ENCODE measurements at places on chromosomes 2 and 18. TPM values are rescaled to one million over a fixed set of nuclear protein-coding genes. Genes with fewer than 3 reads are reported as not detected.

DNA sequence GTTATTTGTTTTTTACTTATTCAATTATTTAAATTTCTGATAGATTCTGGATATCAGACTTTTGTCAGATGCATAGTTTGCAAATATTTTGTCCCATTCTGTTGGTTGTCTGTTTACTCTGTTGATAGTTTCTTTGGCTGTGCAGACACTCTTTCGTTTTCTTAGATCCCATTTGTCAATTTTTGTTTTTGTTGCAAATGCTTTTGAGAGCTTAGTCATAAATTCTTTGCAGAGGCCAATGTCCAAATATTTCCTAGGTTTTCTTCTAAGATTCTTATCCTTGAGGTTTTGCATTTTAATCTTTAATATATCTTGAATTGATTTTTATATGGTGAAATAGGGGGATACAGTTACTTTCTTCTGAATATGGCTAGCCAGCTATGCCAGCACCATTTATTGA is 112.7 kb upstream of the SESTD1 start:
- peaks cover 16% of the 10 kb centered on the region for H3K4me1 ChIP-seq
- peak; percentile 49 for DNase-seq
- peak overlapping the region; percentile 8 for H3K4me3 ChIP-seq
- H3K27ac ChIP-seq: no peak overlapping the region

- no peak for DNase-seq
- no peaks in the 10 kb centered on the region for H3K27me3 ChIP-seq
- H3K4me3 ChIP-seq: no peak overlapping the region
- H3K36me3 ChIP-seq: no peaks in the 10 kb centered on the region
These were observed 890.0 kb upstream of the DDX18 start for GRCh38 chr2:116924509-116924908.

DNA sequence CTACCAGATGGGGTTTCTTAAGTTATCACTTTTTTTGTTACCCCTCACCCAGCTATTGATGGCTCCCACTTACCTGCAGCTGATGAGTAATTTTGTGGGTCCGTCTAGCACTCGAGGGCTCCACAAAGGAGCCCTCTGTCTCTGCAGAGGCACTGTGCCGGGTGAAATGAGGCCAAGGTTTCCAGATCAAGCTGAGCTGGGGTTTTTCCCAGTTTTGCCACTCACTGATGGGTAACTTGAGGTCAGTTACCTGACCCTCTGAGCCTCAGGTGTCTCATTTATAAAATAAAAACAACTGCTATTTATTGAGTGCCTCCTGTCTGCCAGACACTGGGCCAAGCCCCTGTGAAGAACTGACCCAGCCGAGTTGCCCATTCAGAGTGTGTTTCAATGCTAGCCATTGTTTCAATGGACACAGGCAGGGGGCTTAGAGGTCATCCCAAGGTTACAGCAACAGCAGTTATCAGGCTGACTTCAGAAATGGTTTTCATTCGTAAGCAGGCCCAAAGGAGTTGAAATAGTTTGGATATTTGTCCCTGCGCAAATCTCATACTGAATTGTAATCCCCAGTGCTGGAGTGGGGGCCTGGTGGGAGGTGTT is 192.9 kb downstream of the NCK2 start:
- no peaks in the 10 kb centered on the region for H3K36me3 ChIP-seq
- peaks cover 10% of the 10 kb centered on the region for H3K27me3 ChIP-seq
- no peaks in the 10 kb centered on the region for H3K4me1 ChIP-seq
- DNase-seq: no peak
- H3K4me3 ChIP-seq: no peak overlapping the region

KLHL30 gene
- 0.06 TPM for total RNA-seq

DNA sequence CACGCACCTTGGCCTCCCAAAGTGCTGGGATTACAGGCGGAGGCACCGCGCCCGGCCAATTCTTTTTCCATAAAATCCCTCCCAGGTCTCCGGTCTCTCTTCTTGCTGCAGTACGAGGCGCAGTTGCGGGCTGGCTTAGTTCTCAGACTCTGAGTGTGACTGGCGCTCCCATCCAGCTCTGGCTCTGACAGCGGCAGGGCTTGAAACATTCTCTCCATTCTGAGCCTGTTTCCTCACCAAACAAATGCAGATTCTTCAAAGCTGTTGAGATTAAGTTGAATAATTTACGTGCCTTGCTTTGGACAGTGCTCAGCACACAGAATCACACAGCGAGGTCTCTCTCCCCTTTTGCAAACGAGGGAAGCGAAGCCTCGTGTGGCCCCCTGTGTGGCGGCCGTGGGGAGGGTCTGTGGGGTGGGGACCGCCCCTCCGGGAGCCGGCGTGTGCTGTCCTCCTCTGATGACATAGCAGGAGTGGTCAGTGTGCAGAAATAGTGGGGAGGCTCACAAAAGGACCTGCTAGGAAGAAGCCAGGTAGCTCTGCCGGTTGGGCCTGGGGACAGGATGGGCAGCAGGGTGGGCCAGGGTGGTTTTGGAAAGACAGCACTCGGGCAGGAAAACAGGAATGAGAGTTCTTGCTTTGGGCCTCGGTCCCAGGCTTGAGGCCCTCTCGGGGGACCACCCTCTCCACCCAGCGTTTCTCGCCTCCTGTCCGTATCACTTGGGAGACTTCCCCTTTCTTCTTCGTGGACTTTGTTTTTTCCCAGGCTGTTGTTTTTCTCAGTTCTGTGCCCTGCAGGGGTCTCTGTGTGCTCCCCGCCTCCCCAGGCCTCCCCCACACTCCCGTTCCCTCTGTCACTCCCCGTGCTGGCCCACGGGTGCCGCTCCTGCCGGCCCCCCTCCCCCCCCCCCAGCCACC is 75.0 kb downstream of the KCNG2 start:
- peaks cover 3% of the 10 kb centered on the region for H3K27me3 ChIP-seq
- no peak overlapping the region for H3K27ac ChIP-seq
- H3K4me1 ChIP-seq: no peaks in the 10 kb centered on the region
- 0 out of 2 replicates have a peak, but pooled peaks cover 4% of the 10 kb centered on the region for H3K36me3 ChIP-seq
- no peak overlapping the region for H3K4me3 ChIP-seq
- DNase-seq: no peak

ZNF396 gene
- 0.42 TPM for total RNA-seq

PID1 gene
- total RNA-seq: 8.2 TPM

CNRIP1 gene
- total RNA-seq: 49.2 TPM

GRCh38 chr18:6031442-6031841 is 136.1 kb upstream of the TMEM200C start:
- no peak for DNase-seq
- H3K4me3 ChIP-seq: no peak overlapping the region
- no peaks in the 10 kb centered on the region for H3K27me3 ChIP-seq

DNA sequence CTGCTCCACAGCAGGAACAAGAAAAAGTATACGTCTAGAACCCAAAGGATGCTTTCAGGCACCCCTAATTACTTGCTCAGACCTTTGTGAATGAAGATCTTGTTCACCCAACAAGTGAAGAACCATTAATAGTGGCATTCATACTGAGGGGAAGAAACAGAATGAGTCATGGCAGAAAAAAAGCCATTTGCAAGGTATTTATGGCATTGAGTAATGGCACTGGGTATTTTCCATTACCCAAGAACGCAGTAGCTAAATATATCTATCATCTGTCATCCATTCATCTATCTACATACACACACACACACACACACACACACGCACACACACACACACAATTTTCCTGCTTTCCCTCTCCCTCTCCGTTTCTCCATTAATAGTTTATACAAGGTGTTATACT is 56.4 kb upstream of the XIRP2 start:
- no peaks in the 10 kb centered on the region for H3K4me1 ChIP-seq
- no peak for DNase-seq
- H3K36me3 ChIP-seq: no peaks in the 10 kb centered on the region
- H3K4me3 ChIP-seq: no peak overlapping the region
- no peak overlapping the region for H3K27ac ChIP-seq

STAT4 gene
- total RNA-seq: 1.2 TPM

IL1R2 gene
- not detected for total RNA-seq

TMEM200C gene
- total RNA-seq: not detected

CPO gene
- not detected for total RNA-seq

CLIP4 gene
- total RNA-seq: 42.1 TPM
